Esophagus squamous epithelium (tissue), 5 donors: ENCODE measurements at places on chromosomes 6 and 20.

GRCh38 chr6:41176189-41176588 is 13.3 kb upstream of the TREM2 start:
- DNase-seq: no peak

GRCh38 chr20:58700823-58701222 is 8.2 kb downstream of the NPEPL1 start:
- DNase-seq: no peak

GRCh38 chr6:14877758-14878157 is 368.1 kb upstream of the JARID2 start:
- no peak for DNase-seq

DNA sequence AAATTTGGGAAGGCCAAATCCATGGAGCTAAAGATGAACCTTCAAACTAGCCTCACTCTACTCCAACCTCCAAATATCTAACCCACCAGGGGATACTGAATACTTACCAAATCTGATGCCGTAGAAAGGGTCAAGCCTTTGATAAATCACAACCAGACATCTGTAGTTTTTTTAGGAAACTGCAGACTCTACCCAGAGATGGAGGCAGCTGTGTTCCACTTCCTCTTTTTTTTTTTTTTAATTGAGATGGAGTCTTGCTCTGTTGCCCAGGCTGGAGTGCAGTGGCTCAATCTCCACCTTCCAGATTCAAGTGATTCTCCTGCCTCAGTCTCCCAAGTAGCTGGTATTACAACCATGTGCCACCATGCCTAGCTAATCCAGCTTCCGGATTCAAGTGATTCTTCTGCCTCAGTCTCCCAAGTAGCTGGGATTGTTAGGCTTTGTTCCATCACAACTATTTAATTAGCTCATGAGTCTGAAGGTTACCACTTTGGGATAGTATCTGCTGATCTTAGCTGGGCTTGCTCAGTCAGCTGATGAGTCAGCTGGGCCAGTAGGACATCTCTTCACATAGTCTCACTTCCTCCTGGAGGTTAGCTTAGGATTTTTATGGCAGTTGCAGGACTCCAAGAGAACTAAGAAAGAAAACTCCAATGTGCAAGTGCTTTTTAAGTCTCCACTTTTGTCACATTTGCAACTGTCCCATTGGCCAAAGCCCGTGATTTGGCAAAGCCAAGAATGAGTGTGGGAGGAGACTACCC is 13.3 kb downstream of the FRK start:
- no peak for DNase-seq
